ENCODE measurements at places on chromosomes 1 and 21.

GRCh38 chr1:227395426-227396028 lies 77.2 kb upstream of the CDC42BPA start:
- no peak for DNase-seq

- peak; percentile 31 for DNase-seq
Measured at GRCh38 chr1:111032295-111032897, 68.7 kb upstream of the LRIF1 start.

DNA sequence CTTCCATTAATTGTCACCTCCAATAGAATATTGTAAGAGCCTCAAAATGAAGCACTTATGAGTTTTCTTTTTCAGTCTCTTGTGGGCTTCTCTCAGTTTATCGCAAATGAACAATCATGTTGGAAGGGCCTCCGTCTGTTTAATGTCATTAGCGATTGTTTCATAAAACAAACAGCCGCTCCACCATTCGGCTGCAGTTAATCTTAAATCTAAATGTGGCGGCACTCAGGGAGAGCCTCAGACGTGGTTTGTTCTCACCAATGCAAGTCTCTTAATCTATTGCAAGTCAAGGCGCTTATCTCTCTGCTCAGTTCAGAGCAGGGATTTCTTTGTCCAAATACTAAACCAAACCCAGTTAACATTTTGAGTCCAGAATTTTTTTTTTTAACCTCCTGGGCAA lies 34.9 kb upstream of the ESRRG start:
- no peak for DNase-seq

- DNase-seq, result no peak
Measured at GRCh38 chr1:20429296-20429695, 56.7 kb downstream of the CAMK2N1 start.

DNA sequence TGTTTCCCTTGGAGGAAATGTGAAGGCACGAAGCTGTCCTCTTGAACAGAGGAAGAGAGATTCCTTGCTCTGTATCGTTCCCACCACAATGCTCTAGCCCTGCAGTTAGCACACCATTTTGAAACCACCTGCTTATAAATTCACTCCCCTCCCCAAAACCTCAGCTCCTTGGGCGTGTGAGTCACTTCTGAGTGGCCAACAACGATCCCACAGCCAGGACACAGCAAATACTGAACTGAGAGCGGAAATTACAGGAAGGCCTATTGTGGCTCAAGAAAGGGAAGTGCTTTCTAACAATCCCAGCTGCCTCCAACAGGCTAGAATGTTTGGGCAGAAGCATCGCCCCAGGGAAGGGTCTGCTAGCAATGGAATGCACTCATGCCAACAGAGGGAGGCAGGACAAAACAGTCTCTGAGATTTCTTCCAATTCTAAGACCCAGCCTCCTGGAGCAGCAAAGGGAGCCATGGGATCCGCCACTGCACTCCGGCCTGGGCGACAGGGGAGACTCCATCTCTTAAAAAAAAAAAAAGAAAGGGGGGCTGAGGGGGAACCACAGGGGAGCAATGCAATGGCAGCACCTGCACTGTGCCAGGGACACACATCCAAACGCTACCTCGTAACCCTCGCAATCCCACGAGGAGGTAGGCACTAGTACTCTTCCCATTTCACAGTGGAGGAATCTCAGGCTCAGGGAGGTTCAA lies 1.9 kb downstream of the TMEM53 start:
- peak; percentile 11 for DNase-seq

- DNase-seq, result no peak
Measured at GRCh38 chr1:192749349-192749748, 59.5 kb upstream of the RGS2 start.

- DNase-seq, result peak; percentile 33
Measured at GRCh38 chr1:12314333-12314903, 84.6 kb downstream of the VPS13D start.

- DNase-seq, result no peak
Measured at GRCh38 chr1:16318555-16318954, 33.7 kb downstream of the FBXO42 start.

- no peak for DNase-seq
Measured at GRCh38 chr1:223525957-223526356, 132.7 kb downstream of the CCDC185 start.

DNA sequence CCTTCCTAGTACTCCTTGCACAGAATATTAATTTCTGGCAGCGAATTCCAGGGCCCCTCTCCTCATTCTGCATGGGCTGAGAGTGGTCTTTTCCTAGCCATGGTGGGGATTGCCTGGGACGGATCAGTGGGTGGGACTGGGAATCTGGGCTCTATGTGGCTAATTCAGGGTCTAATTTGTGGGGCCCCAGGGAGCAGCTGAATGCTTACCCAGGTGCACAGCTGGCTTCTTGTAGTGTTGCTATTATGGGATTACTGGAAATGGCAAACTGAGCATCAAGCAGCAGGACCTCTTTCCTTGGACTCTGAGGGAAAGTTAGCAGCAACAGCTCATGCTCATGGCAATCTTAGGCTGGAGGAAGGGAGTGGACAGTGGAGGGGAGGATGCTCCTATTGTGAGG lies 187.1 kb upstream of the CACNA1E start:
- no peak for DNase-seq

GRCh38 chr1:4668743-4669700 lies 14.6 kb downstream of the AJAP1 start:
- DNase-seq, result peak; percentile 88

DNA sequence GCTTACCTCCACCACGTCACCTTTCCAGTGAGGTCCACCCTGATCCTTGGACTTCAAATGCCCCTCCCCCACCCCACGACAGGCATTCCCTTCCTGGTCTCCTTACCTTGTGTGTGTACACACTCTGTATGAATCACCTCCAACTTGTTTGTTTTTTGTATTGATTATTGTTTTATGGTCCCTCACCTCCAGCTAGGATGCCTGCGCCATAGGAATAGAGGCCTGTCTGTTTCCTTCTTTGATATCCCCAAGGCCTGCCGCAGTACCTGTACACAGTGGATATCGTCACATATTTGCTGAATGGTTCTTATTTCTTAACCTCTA lies 219.6 kb upstream of the POU3F1 start:
- no peak for DNase-seq

GRCh38 chr21:31671146-31671716 lies 11.7 kb downstream of the SOD1 start:
- no peak for DNase-seq

DNA sequence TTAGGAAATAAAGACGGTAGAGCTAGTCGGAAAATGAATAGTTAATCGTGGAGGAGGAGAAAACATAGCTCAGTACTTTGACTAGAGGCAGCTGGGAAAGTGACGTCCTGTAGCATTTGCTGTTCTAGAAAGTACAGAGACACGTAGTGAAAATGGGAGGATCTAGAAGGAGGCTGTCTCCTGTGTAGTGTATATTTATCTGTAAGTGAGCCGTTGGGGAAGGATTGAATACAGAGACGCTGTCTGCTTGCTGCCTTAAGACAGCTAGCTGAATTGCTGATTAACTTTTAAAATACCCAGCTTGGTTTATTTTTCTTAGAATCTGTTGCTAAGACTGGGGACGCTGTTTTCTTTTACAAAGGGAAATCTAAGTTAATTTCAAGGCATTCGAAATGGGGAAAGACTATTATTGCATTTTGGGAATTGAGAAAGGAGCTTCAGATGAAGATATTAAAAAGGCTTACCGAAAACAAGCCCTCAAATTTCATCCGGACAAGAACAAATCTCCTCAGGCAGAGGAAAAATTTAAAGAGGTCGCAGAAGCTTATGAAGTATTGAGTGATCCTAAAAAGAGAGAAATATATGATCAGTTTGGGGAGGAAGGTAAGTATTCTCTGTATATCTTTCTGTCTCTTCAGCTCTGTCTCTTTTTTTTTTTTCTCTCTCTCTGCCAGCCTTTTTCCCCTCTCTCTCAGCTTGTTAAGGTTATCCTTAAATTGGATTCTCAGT lies at the start of gene DNAJB4:
Gene DNAJB4, plus strand, starts transcription at position 221 of the 729 bp plus-strand sequence. Its CDS starts 172 bp downstream, at position 393.
- peak; percentile 98 for DNase-seq

- no peak for DNase-seq
Measured at GRCh38 chr1:200198236-200198635, 170.7 kb downstream of the NR5A2 start.

GRCh38 chr1:27343639-27344025 lies 1.8 kb downstream of the SYTL1 start:
- no peak for DNase-seq

- peak; percentile 17 for DNase-seq
Measured at GRCh38 chr21:42474043-42474831, 21.8 kb downstream of the RSPH1 start.

DNA sequence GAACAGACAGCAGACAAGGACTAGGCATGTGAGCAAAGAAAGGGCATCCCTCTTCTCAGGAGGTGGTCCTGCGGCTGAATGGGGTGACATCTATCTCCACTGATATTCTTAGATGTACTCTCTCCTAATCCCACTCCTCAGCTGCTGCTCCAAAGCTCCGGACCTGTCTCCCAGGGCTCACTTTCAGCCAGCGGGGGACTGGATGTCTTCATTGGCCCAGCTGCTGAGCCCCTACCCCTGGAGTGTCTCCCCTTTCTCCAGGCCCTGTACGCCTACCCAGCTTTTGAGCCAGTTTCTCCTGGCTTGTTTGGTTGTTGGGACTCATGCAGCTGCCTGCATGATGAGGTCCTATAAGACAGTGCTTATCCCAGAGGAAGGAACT lies 28.8 kb upstream of the CSF1 start:
- DNase-seq, result no peak

DNA sequence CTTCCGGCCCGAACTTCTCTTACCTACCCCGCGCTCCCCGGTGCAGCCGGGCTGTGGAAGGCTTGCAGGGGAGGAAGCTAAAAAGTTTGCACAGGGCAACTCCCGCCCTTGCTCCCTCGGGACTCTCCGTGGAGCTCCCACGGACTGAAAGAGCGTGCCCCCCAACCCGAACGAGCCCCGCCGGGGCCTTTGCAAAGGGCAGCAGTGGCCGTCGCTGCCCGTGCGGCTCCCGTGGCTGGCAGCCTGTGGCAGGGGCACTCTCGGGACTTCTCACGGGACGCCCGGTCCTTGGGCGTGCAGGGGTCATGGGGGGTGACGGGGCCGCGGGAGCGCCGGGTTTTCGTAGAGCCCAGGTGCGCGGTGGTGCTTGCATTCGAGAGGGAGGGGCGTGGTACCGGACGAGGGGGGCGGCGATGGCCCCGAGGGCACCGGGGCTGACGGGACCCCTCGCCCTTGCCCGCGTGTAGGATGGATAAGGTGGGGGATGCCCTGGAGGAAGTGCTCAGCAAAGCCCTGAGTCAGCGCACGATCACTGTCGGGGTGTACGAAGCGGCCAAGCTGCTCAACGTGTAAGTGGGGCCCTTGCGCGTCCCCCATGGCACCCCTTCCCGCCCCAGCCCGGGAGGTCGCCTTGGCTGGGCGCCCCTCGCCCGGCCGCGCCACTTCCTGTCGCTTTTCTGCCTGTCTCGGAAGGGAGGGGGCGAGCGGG lies 711 bp downstream of the GADD45A start:
- peak; percentile 40 for DNase-seq

DNA sequence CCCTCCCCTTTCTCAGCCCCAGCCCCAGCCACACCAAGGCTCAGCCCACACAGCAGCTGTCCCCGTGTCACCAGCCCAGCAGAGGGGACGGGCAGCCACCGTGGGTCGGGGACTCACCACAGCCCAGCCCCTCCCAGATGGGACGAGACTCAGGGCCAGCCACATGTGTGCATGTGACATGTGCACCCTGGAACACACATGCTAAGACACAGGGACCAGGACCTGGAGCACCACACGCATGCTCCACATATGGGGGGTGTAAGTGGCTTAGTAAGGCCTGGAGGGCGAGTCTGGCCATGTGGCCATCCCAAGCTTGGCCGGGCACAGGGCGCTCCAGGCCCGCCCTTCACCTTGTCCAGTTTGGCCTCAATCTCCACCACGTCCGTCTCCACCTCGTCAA lies 4.0 kb downstream of the ACAP3 start:
- DNase-seq, result no peak

- no peak for DNase-seq
Measured at GRCh38 chr1:30474818-30475200, 248.6 kb downstream of the MATN1 start.

GRCh38 chr1:234925440-234926263 lies 203.0 kb downstream of the TOMM20 start:
- DNase-seq, result peak; percentile 99

DNA sequence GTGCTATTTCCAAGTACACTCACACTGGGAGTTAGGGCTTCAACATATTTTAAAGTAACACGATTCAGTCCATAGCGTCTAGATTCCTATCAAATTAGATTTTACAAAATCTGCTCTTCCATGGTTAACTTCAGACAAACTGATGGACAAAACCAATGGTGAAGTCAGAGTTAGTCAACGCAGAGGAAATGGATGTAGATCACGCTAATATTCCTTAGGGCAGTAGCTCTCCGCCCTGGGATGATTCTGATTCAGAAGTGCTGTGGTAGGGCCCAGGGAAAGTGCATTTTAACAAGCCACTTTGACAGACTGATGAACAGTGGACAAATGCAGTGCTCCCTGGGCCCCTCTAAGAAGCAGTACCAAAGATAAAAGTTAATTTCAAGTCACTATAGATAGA lies 83.2 kb downstream of the HIVEP3 start:
- DNase-seq, result peak; percentile 35

DNA sequence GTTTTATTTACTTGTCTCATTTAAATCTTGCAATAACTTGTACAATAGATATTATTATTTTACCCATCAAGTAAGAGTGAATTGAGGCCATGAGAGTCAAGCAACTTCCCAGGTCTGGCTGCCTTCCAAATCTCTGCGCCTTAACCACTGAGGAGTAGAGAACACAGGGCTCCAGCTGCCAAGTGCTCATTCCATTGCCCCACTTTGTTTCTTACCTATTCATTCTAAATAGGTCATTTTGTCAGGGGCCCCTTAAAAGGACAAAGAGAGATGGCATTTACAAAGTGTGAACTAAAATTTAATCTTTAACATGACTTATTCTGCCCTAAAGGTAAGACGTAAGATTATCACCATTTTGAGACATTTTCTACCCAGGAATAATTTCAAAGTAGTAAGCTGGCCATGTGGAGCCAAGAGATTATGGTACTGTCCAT lies 3.5 kb downstream of the PPP1R15B start:
- peak; percentile 70 for DNase-seq

- no peak for DNase-seq
Measured at GRCh38 chr1:17278996-17279830, 28.8 kb upstream of the PADI4 start.
